ENCODE measurements at places on chromosomes 2 and 18. TPM values are rescaled to one million over a fixed set of nuclear protein-coding genes. Genes with fewer than 3 reads are reported as not detected.

GRCh38 chr18:33014060-33014796 is 241.4 kb upstream of the KLHL14 start:
- DNase-seq, result no peak

GRCh38 chr18:55265984-55266383 is 306.7 kb upstream of the CCDC68 start:
- no peak for DNase-seq

GRCh38 chr2:138078153-138078552 is 113.9 kb downstream of the HNMT start:
- DNase-seq, result no peak

GRCh38 chr2:241804326-241805229 is 4.4 kb upstream of the NEU4 start:
- no peak for DNase-seq

DNA sequence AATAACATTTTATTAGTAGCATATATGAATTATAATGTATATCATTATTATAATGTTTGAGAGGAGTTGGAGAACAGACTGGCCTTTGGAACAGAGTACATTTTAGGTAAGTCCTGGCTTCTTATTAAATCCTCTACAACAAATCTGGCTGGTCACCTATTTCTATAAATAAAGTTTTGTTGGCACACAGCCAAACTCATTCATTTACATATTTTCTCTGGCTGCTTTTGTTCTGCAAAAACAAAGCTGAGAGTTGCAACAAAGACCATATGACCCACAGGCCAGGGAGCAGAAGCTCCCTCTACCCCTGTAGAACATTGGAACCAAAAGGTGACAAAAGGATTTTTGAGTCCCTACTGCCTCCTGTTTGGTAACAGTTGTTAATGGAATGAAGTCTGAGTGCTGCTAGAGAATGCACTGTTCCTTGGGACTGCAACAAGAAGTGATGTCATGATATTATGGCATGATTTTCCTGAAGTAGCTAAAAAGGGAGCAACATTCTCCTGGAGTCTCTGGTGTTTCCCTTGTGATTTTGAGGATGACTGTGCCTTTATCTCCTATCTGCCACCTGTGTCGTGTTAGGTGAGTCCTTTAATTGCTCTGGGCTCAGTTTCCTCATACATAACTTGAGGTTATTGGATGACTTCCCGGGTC is 22.0 kb upstream of the SP9 start:
- no peak for DNase-seq

- no peak for DNase-seq
These were observed 27.5 kb downstream of the CFAP36 start for GRCh38 chr2:55547001-55547400.

GRCh38 chr18:8868276-8868675 is 162.9 kb downstream of the MTCL1 start:
- no peak for DNase-seq

GRCh38 chr2:25794544-25795276 is 83.6 kb downstream of the ASXL2 start:
- no peak for DNase-seq

The MC2R gene
- not detected for total RNA-seq

The SLC16A14 gene
- 3.8 TPM for total RNA-seq

The GALR1 gene
- total RNA-seq, result 0.40 TPM

Measured in thyroid gland (tissue), 4 donors.